ENCODE measurements at places on chromosomes 12 and 14.
A peak's percentile ranks its signal among the peaks of the same experiment; 100 is the strongest.

DNA sequence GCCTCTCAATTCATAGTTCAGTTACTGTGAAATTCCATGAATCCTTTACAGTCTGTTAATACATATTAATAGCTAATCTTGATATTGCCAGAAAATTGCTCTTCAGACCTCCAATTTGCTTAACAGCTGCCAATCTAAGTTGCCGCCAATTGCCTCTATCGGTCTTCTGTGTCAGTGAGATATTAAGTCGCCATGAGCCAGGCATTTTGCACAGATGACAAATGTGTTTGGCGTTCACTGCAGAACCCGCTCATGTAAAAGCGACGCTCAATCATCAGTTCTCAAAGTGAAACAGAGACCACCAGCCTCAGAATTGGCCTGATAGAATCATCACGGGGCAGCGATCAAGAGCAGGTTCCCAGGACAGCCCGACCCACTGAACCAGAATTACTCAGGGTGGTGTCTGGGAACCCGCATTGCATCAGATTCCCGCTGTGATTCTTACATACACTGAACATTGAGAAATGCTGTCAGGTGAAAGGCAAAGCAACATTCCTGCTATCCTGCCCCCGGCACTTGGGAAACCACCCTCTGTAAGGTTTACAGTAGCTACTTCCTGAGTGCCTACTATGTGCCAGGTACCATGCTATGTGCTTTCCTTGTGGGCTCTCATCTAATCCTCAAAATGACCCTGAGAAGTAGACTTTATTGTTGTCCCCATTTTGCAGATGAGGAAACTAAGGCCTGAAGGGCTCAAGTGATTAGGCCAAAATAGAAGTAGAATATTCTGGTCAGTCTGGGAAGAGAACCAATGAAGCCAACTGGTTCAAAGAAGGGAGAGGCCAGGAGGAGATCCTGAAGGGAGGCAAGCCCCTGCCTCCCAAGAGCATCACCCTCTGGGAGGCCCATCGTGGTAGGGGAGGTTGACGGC is 216.4 kb downstream of the SLC41A2 start:
- DNase-seq: no peak

DNA sequence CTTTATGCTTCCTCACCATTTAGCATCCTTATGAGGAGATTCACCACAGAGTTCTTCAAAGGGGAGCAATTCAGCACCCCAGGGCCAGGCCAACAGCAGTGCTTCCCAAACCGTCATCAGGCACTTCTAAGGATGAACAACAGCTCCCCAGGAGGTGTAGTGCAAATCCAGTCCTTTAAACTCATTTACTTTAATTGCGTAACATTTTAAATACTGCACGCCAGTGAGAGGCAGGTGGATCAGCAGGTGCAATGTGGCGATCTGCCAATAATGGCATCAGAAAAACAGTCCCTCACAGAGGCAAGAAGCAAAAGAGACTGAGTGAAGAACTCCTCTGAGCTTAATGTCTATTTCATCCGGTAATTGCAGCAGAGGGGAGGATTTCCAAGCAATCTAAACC is 770.9 kb upstream of the FOXG1 start:
- no peak for DNase-seq

- no peak for DNase-seq
These were observed 28.2 kb downstream of the TSPAN19 start for GRCh38 chr12:85007836-85008235.

DNA sequence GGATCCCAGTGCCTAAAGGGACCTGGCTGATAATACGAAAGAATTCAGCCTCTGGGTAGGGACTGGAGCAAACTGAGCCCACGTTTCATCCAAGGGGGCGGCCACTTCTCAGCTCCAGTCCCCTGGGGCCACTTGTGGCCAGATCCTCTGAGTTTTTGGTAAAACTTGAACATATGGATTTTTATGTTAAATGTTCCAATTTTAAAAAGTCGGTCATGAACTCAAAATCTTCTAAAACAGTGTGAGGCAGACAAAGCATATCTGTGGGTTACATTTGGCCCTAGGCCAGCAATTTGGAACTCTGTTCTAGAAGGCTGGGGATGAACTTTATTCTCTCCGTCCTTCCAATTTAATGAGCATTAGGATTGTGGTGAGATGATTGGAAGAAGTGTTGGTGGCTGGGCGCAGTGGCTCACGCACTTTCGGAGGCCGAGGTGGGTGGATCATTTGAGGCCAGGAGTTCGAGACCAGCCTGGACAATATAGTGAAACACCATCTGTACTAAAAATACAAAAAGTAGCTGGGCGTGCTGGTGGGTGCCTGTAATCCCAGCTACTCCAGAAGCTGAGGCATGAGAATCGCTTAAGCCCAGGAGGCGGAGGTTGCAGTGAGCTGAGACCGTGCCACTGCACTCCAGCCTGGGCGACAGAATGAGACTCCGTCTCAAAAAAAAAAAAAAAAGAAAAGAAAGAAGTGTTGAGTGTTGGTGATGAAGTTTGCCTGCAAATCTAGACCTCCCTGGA is 3.0 kb upstream of the PPP1CC start:
- DNase-seq: no peak

- no peak for DNase-seq
These were observed 111.0 kb downstream of the BBS10 start for GRCh38 chr12:76237086-76237701.

GRCh38 chr14:93496856-93497741 is 66.4 kb downstream of the UNC79 start:
- DNase-seq: no peak

DNA sequence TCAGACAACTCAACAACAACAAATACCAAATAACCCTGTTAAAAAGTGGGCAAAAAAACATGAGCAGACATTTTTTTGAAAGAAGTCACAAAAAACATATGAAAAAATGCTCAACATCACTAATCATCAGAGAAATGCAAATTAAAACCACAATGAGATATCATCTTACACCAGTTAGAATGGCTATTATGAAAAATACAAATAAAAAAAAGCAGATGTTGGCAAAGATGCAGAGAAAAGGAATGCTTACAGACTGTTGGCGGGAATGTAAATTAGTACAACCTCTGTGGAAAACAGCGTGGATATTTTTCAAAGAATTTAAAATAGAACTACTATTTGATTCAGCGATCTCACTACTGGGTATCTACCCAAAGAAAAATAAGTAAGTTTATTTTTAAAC is 114.0 kb downstream of the SLC38A4 start:
- DNase-seq: peak; percentile 22

- DNase-seq: no peak
These were observed 857 bp upstream of the CLEC4E start for GRCh38 chr12:8541562-8541961.

- DNase-seq: no peak
These were observed 92.3 kb downstream of the ERC1 start for GRCh38 chr12:1083151-1083888.

DNA sequence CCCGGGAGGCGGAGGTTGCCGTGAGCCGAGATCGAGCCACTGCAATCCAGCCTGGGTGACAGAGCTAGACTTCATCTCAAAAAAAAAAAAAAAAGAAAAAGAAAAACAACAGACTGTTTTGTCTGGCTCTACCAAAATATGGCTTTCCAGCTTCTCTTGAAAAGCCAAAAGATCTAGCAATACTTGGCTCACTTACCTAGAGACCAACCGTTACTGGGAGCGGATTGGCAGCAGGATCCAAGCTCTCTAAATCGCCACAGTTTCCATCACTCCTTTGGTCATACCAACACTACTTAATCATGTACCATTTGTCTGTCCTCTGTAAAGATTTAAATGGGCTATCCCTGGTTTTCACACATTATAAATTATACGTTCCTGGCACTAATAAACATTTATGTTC is 87.6 kb upstream of the GPHB5 start:
- no peak for DNase-seq

GRCh38 chr12:132404951-132405741 is 75.8 kb upstream of the GALNT9 start:
- DNase-seq: no peak

DNA sequence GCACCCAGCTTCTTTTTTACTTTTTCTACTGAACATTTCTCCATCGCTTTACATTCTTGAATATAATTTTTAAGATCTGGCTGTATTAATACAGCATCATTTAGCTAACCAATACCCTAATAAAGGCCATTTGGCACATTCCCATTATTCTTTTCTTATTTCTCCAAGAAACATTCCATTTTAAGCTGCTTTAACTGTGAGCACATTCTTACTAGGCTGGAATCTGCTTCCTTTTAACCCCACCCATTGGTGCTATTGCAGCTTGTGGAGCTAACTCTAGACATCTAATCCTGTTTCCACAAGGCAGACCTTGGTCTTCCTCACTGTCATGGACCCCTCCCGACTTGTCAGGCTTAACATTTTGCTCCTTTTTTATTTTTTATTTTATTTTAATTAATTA is 15.2 kb downstream of the CALM1 start:
- no peak for DNase-seq
